ENCODE measurements at places on chromosomes 3 and 15.

GRCh38 chr15:92657486-92657885, 1.9 kb upstream of the FAM174B start:
- no peak for DNase-seq

- no peak for DNase-seq
Measured at GRCh38 chr3:136069933-136070332, 104.4 kb downstream of the PPP2R3A start.

- DNase-seq = no peak
Measured at GRCh38 chr3:79767194-79767904, 449 bp downstream of the ROBO1 start.

- DNase-seq = no peak
Measured at GRCh38 chr3:141557961-141558706, 71.3 kb downstream of the RASA2 start.

DNA sequence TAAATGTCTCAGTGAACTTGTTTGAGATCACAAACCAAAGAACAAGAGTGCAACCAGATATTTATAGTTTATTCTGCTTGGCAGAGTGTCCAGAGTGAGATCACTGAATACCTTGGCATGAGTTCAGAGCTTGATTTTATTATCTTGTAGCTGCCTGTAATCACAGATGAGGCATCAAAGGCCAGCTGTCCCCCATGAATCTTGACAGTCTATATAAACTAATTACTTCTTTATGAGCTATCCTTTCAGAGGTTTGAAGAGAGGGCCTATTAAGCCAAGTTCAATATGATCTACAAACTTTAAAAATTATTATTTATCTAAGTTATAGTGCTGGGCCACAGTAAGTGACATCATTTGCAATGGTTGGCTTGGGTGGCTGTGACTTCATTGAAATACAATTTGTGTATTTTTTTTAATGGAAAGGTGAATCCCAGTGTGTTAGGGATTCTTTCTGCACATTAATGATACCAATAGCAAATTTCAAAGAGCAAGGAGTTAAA, 251.5 kb downstream of the CLSTN2 start:
- DNase-seq = no peak

DNA sequence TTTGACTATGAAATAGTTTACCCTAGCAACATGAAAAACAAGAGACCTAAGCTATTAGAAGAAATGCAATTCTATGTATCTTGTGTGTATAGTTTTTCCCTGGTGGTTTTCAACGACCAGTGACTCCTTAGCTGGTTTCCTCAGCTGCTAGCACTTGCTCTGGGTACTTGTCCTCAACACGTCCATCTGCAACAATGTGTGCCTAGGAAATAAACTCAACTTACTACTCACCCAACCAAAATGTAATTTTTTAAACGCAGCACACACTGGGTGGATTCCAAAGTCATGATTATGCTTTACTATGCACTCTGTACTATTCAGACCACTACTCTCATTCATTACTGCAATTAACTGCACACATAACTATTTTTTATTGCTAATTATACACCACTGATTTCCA, 31.0 kb downstream of the CPA3 start:
- DNase-seq = no peak

DNA sequence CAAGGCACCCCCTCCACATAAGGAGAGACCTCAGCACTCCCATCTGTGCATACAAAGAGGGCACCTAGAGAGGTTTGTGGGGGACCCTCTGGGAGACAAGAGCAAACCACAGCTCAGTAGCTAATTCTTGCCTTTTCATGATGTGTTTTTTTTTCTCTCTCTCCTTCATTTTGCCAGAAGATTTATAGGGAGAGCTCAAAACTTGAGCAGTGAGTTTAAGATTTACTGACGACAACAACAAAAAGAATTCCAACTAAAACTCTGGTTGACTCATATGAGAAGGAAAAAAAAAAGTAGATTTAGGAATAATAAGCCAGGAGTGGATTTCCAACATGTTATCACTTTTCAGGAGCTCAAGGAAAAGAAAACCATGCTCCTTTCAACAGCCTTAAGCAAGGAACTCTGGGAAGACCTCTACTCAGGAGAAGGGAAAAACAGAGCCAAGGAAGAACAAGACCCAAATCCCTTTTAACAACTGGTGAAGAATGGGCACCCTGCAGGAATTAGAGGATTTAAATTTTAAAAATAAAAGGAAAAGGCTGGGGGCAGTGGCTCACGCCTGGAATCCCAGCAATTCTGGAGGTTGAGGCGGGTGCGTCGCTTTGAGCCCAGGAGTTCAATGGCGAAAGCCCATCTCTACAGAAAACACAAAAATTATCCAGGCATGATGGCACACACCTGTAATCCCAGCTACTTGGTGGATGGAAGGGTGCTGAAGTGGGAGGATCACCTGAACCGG, 58.2 kb upstream of the RAD18 start:
- no peak for DNase-seq
